ENCODE measurements at places on chromosomes 6 and 20.

DNA sequence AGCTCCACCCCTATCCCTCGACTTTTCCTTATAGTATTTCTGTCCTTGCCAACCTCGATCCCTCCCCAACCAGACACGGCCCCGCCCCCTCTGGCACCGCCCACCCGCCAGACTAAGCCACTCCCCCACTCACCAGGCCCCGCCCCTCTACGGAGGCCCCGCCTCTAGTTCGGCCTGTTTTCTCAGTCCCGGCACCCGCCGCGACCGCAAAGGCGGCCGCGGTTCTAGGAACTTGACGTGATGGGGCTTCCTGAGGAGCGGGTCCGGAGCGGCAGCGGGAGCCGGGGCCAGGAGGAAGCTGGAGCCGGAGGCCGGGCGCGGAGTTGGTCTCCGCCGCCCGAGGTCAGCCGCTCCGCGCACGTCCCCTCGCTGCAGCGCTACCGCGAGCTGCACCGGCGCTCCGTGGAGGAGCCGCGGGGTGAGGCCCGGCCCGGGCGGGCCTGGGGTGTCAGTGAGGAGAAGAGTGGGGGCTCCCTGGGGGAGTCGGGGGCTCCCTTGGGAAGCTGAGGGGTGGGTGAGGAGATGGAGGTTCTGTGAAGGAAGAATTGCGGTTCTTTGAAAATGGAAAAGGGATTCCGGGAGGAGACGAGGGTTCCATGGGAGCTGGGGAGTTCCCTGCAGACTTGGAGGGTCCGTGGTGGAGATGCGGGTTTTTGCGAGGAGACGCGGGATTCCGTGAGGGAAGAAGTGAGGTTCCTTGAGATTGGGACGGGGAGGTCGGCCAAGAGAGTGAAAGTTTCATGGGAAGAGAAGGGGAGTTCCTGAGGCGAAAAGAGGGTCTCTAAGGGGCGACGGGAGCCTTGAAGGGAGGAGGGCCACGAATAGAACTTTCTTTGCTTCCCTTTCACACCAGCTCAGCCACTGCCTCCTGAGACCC lies at the start of gene ACSS2:
ACSS2 (plus strand) TSS at position 207 of the 877 bp plus-strand sequence; CDS start at position 241, 34 bp downstream.
- no peaks in the 10 kb centered on the region for H3K27me3 ChIP-seq
- peak within 1 kb of the TSS; percentile 50 for H3K4me3 ChIP-seq
- H3K27ac ChIP-seq, result peak within 1 kb of the TSS; percentile 25
- H3K4me1 ChIP-seq, result peaks cover 42% of the 10 kb centered on the region

- no peak for DNase-seq
- no peaks in the 10 kb centered on the region for H3K36me3 ChIP-seq
- no peak overlapping the region for H3K4me3 ChIP-seq
- no peak overlapping the region for H3K27ac ChIP-seq
- H3K27me3 ChIP-seq, result peaks cover 2% of the 10 kb centered on the region
- peaks cover 18% of the 10 kb centered on the region for H3K4me1 ChIP-seq
Measured at GRCh38 chr20:24470746-24471582, 1.5 kb downstream of the SYNDIG1 start.

DNA sequence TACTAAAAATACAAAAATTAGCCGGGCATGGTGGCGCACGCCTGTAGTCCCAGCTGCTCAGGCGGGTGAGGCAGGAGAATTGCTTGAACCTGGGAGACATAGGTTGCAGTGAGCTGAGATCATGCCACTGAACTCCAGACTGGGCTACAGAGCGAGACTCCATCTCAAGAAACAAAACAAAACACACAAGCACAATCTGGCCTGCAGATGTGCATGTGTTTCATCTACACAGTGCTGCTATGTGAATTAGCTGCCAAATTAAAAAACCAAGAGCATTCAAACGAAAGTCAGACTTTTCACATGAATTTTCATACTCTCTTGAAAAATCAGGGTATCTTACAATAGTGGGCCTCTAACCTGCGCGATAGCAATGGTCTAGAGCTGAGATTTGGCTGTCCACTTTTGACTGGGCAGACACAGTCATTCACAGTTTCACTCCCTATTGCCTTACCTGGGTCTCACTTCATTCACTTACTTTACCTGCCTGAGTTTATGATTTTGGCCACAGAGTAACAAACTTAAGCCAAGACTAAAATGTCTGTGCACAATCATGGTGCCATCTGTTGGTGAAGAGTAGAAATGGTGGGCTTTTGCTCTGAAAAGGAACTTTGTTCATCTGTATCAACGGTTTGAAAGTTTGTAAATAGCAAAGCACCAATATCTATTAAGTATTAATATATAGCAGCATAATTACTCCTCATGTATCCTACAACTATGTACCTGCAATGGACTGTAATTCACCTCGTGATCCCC lies 138.5 kb upstream of the UST start:
- H3K4me3 ChIP-seq, result no peak overlapping the region
- H3K27me3 ChIP-seq, result no peaks in the 10 kb centered on the region
- H3K27ac ChIP-seq, result no peak overlapping the region
- H3K36me3 ChIP-seq, result no peaks in the 10 kb centered on the region
- no peaks in the 10 kb centered on the region for H3K4me1 ChIP-seq
- no peak for DNase-seq

- no peak overlapping the region for H3K27ac ChIP-seq
- no peak overlapping the region for H3K4me3 ChIP-seq
- no peak for DNase-seq
- no peaks in the 10 kb centered on the region for H3K4me1 ChIP-seq
Measured at GRCh38 chr6:161498359-161498758, 224.5 kb upstream of the AGPAT4 start.

DNA sequence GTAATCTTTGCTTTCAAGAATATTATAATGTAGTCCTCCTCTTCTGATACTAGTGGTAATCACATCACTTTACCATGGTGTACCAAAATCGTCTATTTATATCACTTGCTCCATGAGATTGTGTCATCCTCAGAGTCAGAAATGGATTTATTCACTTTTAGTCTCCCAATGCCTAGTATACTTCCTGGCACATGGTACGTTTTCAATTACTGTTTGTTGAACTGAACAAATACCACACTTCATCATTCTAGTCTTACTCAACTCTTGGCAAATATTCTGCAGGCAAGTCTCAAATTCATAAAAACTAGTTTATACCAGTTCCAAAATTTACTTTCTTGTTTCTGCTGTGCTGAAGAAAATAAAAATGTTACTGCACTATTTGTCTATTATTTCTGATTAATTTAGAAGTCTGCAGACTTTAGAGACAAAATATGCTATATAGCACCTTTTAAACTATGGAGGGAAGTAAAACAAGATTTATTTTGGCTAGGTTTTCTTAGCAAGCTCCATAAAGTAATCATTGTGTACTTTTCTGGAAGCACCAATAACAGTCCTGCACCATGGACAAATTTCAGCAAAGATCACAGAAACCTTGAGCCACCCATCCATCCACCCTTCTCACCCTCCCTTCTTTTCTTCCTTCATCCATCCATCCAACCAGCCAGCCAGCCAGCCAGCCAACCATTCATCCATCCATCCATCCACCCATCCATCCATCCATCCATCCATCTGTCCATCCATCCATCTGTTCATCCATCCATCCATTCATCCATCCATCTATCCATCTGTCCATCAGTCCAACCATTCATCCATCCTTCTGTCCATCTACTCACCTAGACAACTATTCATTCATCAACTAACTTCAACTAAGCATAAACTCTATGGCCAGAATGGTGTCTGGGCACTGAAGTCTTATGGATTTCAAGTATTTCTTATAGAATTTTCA lies 102.1 kb upstream of the STMND1 start:
- no peaks in the 10 kb centered on the region for H3K36me3 ChIP-seq
- DNase-seq, result no peak
- H3K27ac ChIP-seq, result no peak overlapping the region
- no peak overlapping the region for H3K4me3 ChIP-seq
- no peaks in the 10 kb centered on the region for H3K4me1 ChIP-seq
- no peaks in the 10 kb centered on the region for H3K27me3 ChIP-seq

DNA sequence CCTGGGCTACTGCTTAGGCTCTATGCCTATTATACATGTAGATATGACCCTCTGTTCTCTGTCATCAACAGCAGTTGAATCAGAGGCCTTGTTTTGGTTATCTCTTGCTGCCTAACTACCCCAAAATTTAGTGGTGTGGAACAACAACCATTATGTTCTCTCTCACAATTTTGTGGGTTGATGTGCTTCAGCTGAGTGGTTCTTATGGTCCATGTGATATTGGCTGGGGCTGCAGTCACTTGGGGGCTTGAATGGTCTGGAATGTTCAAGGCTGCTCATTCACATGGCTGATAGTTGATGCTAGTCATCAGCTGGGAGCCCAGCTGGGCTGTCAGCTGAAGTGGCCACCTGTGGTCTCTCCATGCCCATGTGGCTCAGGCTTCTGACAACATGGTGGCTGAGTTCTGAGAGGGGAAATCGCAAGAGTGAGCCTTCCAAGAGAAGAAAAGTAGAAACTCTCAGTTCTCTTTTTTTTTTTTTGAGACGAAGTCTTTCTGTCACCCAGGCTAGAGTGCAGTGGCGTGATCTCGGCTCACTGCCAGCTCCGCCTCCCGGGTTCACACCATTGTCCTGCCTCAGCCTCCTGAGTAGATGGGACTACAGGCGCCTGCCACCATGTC lies 47.8 kb downstream of the SHLD1 start:
- no peaks in the 10 kb centered on the region for H3K4me1 ChIP-seq
- H3K4me3 ChIP-seq, result no peak overlapping the region
- no peak for DNase-seq
- no peak overlapping the region for H3K27ac ChIP-seq
- peaks cover 14% of the 10 kb centered on the region for H3K36me3 ChIP-seq

DNA sequence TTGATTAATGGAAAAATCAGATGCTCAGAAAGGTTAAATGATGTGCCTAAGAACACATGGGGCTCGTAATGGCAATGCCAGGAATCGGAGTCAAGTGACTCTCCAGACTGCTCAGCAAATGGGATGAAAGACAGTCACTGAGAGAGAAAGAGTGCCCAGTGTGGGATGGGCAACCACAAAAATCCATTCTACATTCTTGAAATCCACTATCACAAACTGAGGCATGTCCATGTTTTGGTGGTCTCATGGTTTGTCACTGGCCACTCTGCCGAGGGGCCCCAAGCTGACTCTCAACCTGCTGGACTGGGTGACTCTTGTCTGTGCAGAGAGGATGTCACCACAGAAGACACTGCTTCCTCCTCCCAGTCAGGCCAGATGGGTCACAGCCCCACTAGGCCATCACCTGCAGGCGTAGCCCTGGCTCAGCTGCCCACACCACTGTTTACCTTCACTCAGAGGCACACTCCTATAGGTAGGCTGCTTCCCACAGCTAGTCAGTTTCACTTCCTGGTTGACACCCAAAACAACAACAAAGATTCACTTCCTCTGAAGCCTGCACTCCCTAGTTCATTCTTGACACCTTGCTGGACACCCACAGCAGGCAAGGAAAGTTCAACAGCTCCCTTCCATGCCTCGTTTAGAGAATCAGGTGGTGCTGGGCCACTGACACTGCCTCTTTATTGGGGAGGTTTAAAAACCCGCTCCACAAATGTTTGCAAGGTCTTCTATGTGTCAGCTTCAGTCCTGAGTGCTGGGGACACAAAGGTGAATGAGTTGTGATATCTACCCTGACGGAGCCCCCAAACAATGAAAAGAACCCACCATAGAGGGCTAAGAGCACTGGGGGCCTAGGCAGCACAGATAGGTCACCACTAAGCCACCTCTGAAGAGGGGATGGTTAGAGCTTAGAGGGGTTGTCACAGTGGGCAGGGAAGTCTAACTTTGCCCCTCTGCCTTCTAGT lies 21.7 kb downstream of the MAP1LC3A start:
- DNase-seq, result peak; percentile 19
- H3K27ac ChIP-seq, result peak overlapping the region; percentile 47
- no peaks in the 10 kb centered on the region for H3K27me3 ChIP-seq
- H3K36me3 ChIP-seq, result peaks cover 4% of the 10 kb centered on the region
- peaks cover 2% of the 10 kb centered on the region for H3K4me1 ChIP-seq

- H3K27me3 ChIP-seq, result no peaks in the 10 kb centered on the region
- H3K36me3 ChIP-seq, result no peaks in the 10 kb centered on the region
- H3K4me1 ChIP-seq, result no peaks in the 10 kb centered on the region
- no peak overlapping the region for H3K4me3 ChIP-seq
Measured at GRCh38 chr20:61936701-61937131, 129.0 kb downstream of the TAF4 start.

GRCh38 chr20:23048283-23049200 lies 930 bp downstream of the THBD start:
- no peak overlapping the region for H3K27ac ChIP-seq
- H3K36me3 ChIP-seq, result no peaks in the 10 kb centered on the region
- peaks cover 8% of the 10 kb centered on the region for H3K4me1 ChIP-seq

DNA sequence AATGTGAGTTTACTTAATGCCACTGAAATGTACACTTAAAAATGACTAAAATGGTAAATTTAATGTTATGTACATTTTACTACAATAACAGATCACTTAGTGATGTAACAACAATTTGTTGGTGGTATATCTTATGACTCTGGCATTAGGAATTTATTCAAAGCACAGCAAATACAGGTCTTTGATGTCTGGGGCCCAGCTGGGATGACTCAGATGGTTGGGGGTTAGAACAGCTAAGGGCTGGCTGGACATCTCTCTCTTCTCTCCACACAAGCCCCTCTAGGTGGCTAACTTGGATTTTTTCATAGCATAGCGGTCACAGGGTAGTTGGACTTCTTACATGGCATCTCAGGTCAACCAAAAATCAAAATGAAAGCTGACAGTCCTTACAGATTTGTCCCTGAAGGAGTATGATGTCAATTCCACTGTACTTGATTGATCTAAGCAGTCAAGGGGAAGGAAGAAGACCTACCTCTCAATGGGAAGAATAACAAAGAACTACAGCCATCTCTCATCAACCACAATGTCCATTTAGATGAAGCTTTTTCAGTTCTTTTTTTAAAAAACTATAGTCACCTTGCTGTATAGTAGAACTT lies 37.5 kb upstream of the LCA5 start:
- H3K27me3 ChIP-seq, result no peaks in the 10 kb centered on the region
- DNase-seq, result no peak
- H3K4me3 ChIP-seq, result no peak overlapping the region
- no peaks in the 10 kb centered on the region for H3K4me1 ChIP-seq

- H3K27me3 ChIP-seq, result peaks cover 12% of the 10 kb centered on the region
- H3K27ac ChIP-seq, result no peak within 1 kb of the TSS
- no peaks in the 10 kb centered on the region for H3K36me3 ChIP-seq
Measured at GRCh38 chr6:25652007-25652515, at the start of gene SCGN. Gene SCGN, plus strand, starts transcription at chr6:25652215. Its CDS starts 189 bp downstream, at chr6:25652404.

DNA sequence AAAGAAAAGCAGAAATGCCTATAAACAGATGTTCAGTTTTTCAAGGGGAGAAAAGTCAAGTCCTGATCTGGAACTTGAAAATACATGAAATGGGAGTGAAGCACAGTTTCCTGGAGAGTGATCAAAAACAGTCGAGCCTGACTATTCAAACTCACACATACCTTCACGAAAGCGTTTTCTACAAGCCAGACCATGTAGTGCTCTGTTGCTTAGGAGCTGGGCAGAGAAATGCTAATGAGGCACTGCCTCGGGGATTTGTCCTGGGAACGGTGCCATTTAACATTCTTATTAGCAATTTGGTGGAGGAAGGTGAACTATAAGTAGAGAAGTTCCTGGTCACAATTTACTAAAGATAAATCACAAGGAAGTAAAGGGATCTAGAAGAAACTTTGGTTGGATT lies 5.9 kb downstream of the NHSL1 start:
- H3K27me3 ChIP-seq, result no peaks in the 10 kb centered on the region
- H3K4me3 ChIP-seq, result no peak overlapping the region

- no peaks in the 10 kb centered on the region for H3K36me3 ChIP-seq
- no peaks in the 10 kb centered on the region for H3K27me3 ChIP-seq
- H3K27ac ChIP-seq, result no peak overlapping the region
- DNase-seq, result no peak
- H3K4me3 ChIP-seq, result no peak overlapping the region
Measured at GRCh38 chr6:99364026-99364425, 14.6 kb upstream of the FAXC start.

- no peak for DNase-seq
- no peaks in the 10 kb centered on the region for H3K4me1 ChIP-seq
- no peak overlapping the region for H3K4me3 ChIP-seq
- H3K27me3 ChIP-seq, result peaks cover 25% of the 10 kb centered on the region
- H3K27ac ChIP-seq, result no peak overlapping the region
- H3K36me3 ChIP-seq, result no peaks in the 10 kb centered on the region
Measured at GRCh38 chr20:23684261-23684660, 4.6 kb downstream of the CST4 start.

All from T-cell (primary cell).